ENCODE measurements at places on chromosomes 4 and X. TPM values are rescaled to one million over a fixed set of nuclear protein-coding genes. Genes with fewer than 3 reads are reported as not detected.

The PITX2 gene
- total RNA-seq: 0.77 TPM

DNA sequence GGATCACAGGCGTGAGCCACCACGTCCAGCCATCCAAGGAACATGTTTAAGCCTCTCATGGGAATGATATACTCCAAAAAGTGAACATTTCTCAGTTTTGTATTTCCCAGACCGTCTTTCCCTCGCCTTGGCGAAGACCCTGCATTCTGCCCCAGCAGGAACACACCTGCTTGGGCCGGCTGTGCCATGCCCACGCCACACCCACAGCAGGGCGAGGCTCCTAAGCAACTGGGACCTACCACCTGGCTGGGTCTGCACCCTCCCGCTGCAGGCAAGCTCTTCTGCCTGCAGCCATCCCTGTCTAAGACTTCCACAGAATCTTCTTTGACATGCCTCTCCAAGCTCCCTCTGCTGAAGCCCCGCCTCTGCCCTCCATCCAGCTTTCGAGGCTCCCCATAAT lies 3.6 kb downstream of the CCNQ start:
- DNase-seq: no peak
- peaks cover 16% of the 10 kb centered on the region for H3K4me1 ChIP-seq
- H3K4me3 ChIP-seq: no peak overlapping the region
- H3K36me3 ChIP-seq: peaks cover 6% of the 10 kb centered on the region
- no peaks in the 10 kb centered on the region for H3K27me3 ChIP-seq
- no peak overlapping the region for H3K27ac ChIP-seq

DNA sequence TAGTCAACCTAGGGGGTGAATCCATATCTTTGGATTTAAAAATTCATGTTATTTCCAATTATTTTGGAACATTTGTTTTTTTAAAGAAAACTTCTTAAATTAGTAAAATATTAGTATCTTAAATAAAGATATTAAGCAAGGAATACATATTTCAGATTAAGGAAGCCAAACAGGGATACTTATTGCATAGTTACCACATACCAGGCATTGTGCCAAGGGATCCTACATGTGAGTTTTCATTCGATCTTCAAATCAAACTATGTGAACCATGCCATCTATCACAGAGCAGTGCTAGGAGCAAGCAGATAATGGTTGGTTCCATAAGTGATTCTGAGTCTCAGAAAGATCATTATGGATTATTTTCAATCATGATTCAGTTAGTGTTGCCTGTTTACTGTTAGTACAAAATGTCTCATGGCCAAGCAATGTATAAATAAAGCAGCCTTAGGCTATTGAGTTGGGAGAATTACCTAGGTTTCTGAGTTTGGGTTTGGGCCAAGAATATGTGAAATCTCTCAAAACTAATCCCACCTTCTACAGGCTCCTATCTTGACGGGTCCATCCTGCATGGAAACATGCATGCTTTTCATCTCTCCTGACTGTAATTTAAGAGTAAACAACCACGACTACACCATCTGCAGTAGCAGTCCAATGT lies 176.7 kb downstream of the NPFFR2 start:
- no peaks in the 10 kb centered on the region for H3K27me3 ChIP-seq
- DNase-seq: no peak
- no peaks in the 10 kb centered on the region for H3K4me1 ChIP-seq
- H3K4me3 ChIP-seq: no peak overlapping the region
- no peaks in the 10 kb centered on the region for H3K36me3 ChIP-seq

DNA sequence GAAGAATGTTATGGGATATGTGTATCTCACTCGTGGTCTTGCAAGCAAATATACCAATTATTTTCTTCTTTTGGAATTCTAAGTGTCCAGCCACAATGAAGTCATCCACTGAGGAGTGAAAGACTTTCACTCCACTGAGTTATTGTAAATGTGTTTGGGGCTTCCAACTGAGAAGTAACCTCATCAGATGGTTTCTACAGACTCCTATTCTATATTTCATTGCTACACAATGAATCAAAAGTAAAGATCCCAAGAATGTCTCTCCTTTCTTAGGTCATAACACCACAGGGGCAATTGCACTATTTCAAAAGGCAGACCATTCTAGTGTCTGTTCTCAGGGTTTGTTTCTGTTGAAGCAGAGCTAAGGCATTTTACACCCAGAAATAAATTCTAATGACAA lies 12.3 kb upstream of the VCX2 start:
- no peak overlapping the region for H3K27ac ChIP-seq
- no peaks in the 10 kb centered on the region for H3K4me1 ChIP-seq
- no peaks in the 10 kb centered on the region for H3K36me3 ChIP-seq
- no peaks in the 10 kb centered on the region for H3K27me3 ChIP-seq
- no peak for DNase-seq
- no peak overlapping the region for H3K4me3 ChIP-seq

DNA sequence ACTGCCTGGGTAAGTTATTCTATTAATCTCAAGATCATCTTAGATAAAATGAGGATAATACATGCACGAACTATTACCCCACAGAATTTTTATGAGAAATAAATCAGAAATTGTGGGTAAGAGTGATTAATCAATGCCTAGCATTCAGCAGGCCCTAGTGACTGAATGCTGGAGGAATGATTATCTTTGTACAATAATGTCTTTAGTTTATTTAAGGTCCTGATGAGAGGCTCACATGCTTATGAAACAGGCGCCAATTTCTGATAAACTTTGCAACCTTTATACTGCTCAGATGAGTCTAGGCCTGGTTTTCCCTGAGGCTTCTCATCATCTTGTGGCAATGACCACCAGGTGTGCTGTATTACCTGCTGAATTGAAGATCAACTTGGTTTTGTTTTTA lies 27.8 kb upstream of the BMP2K start:
- no peaks in the 10 kb centered on the region for H3K27me3 ChIP-seq
- no peak overlapping the region for H3K27ac ChIP-seq
- no peak overlapping the region for H3K4me3 ChIP-seq
- no peaks in the 10 kb centered on the region for H3K36me3 ChIP-seq
- no peaks in the 10 kb centered on the region for H3K4me1 ChIP-seq

The FATE1 gene
- total RNA-seq: not detected
